Right lobe of liver (tissue), 6 donors: ENCODE measurements at places on chromosomes 16 and 17.

DNA sequence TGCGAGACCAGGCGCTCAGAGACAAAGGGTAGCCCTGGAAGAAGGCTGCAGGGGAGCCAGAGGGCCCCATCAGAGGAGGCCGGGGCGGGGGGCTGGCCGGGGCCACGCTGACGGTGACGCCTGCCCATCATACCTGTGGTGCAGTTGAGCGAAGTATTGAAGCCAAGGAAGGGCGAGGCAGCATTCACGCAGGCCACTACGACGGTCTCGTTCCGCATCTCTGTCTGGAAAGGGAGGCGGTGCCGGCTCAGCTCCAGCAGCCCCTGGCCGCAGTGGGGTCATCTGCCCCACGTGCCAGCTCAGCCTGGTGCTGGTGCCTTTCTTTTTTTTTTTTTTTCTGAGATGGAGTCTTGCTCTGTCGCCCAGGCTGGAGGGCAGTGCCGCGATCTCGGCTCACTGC, 4.9 kb upstream of the MRPL28 start:
- H3K36me3 ChIP-seq, result no peaks in the 10 kb centered on the region
- no peak overlapping the region for H3K4me3 ChIP-seq
- DNase-seq, result no peak

- no peaks in the 10 kb centered on the region for H3K4me1 ChIP-seq
- H3K27ac ChIP-seq, result no peak overlapping the region
- DNase-seq, result no peak
- no peaks in the 10 kb centered on the region for H3K36me3 ChIP-seq
- no peaks in the 10 kb centered on the region for H3K27me3 ChIP-seq
Measured at GRCh38 chr16:85437166-85438052, 175.7 kb upstream of the GSE1 start.

DNA sequence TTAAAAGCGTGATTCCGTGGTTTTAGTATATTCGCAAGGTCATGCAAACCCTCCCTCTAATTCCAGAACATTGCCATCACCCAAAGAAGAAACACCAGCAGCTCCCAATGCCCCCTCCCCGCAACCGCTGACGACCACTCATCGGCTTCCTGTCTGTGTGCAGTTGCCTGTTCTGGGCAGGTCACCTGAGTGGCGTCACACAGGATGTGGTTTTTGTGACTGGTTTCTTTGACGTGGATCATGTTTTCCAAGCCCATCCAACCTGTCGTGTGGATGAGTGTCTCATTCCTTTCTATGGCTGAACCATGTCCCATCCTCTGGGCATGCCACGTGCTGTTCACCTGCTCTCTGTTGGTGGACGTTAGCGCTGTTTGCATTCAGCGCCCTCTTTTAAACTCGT, 8.2 kb upstream of the ATP2C2 start:
- no peak overlapping the region for H3K27ac ChIP-seq
- DNase-seq, result no peak
- H3K4me3 ChIP-seq, result no peak overlapping the region
- no peaks in the 10 kb centered on the region for H3K4me1 ChIP-seq
- H3K27me3 ChIP-seq, result no peaks in the 10 kb centered on the region

- H3K27ac ChIP-seq, result peak overlapping the region; percentile 68
- H3K36me3 ChIP-seq, result no peaks in the 10 kb centered on the region
- no peaks in the 10 kb centered on the region for H3K4me1 ChIP-seq
- H3K27me3 ChIP-seq, result no peaks in the 10 kb centered on the region
Measured at GRCh38 chr16:89352091-89352681, 134.7 kb downstream of the ZNF778 start.

GRCh38 chr16:27706866-27707685, 157.1 kb downstream of the KATNIP start:
- no peaks in the 10 kb centered on the region for H3K36me3 ChIP-seq
- H3K27me3 ChIP-seq, result no peaks in the 10 kb centered on the region
- H3K27ac ChIP-seq, result no peak overlapping the region
- H3K4me3 ChIP-seq, result no peak overlapping the region
- peak; percentile 6 for DNase-seq

GRCh38 chr17:74697515-74697914, 15.2 kb downstream of the CD300LF start:
- H3K36me3 ChIP-seq, result no peaks in the 10 kb centered on the region
- no peak for DNase-seq
- no peak overlapping the region for H3K4me3 ChIP-seq
- H3K27ac ChIP-seq, result no peak overlapping the region
- no peaks in the 10 kb centered on the region for H3K4me1 ChIP-seq
- no peaks in the 10 kb centered on the region for H3K27me3 ChIP-seq

GRCh38 chr16:85798901-85799496, 345 bp downstream of the EMC8 start:
- H3K4me3 ChIP-seq, result peak overlapping the region; percentile 96
- peak overlapping the region; percentile 95 for H3K27ac ChIP-seq
- peaks cover 7% of the 10 kb centered on the region for H3K36me3 ChIP-seq
- no peaks in the 10 kb centered on the region for H3K27me3 ChIP-seq
- DNase-seq, result peak; percentile 66
- H3K4me1 ChIP-seq, result peaks cover 4% of the 10 kb centered on the region

DNA sequence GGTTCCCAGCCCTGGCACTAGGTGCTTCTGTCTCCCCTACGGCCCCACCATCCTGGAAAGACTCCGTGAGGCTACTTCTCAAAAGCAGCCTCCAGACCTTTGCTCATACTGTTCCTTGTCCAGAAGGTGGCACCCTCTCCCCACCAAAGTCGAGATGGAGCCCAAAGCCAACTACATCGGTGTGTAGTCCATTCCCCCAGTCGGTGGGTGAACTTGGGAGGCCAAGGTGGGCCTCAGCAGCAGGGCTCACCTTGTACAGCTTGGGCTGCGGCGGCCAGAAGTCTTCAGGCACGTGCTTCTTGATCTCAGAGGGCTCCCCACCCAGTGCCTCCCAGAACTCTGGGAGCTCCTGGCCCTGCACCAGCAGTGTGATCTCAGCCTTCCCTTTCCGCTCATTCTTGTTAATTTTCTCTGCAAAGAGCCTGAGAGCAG, 10.2 kb downstream of the FLII start:
- H3K4me1 ChIP-seq, result no peaks in the 10 kb centered on the region
- H3K27ac ChIP-seq, result no peak overlapping the region
- H3K36me3 ChIP-seq, result peaks cover 53% of the 10 kb centered on the region
- no peak overlapping the region for H3K4me3 ChIP-seq
- no peak for DNase-seq
- no peaks in the 10 kb centered on the region for H3K27me3 ChIP-seq

DNA sequence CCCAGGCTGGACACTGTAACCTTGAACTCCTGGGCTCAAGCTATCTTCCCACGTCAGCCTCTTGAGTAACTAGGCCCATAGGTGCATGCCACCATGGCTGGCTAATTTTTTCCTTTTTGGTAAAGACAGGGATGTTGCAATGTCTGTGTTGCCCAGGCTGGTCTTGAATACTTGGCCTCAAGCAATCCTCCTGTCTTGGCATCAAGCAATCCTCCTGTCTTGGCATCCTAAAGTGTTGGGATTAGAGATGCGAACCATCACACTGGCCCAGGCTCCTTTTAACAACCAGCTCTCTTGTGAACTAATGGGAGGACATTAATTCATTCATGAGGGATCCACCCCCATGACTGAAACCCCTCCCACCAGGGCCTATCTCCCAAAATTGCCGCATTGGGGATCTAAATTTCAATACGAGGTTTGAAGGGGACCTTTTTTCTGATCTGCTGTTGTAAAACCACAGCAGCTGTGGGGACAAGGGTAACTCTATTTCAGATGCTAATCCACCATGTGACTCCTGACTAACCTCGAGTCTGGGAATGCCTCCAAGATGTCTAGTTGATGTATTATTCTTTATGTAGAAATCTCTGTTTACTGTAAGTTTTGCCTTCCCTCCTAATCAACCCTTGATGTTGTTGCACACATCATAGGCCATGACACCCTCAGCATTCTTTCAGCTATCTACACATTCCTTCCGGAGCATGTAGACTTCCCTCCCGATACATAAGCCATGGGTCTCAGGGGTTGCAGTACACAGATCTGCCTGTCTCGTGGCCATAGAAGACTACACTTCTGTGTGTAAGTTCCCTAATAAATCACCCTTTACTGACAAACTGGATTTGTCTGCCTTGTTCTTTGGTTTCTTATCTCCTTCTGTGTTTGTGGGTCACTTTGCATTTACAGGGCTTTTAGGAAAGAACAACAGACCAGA, 37.6 kb downstream of the RNF112 start:
- peak overlapping the region; percentile 40 for H3K27ac ChIP-seq
- H3K4me3 ChIP-seq, result no peak overlapping the region
- no peaks in the 10 kb centered on the region for H3K27me3 ChIP-seq
- no peaks in the 10 kb centered on the region for H3K36me3 ChIP-seq

DNA sequence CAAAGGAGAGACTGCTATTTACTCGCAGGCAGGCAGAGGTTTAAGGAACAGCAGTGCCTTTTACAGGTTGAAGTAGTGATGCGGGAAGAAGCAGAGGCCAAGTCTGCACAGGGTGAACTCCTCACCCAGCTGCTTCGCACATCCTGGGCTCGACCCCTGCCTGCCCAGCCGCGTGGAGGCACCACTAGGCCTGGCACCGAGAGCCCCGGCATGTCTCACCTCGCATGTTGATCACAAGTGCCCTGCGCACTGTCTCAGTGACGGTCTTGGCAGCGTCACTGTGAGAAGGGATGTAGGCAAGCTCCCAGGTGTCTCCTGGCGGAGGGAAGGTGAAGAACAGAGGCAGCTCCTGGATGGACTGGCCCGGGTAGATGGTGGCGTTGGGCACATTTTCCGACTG, 14.7 kb downstream of the ABCA3 start:
- H3K27me3 ChIP-seq, result no peaks in the 10 kb centered on the region
- no peaks in the 10 kb centered on the region for H3K4me1 ChIP-seq
- no peak for DNase-seq
- H3K36me3 ChIP-seq, result no peaks in the 10 kb centered on the region
- H3K4me3 ChIP-seq, result no peak overlapping the region

DNA sequence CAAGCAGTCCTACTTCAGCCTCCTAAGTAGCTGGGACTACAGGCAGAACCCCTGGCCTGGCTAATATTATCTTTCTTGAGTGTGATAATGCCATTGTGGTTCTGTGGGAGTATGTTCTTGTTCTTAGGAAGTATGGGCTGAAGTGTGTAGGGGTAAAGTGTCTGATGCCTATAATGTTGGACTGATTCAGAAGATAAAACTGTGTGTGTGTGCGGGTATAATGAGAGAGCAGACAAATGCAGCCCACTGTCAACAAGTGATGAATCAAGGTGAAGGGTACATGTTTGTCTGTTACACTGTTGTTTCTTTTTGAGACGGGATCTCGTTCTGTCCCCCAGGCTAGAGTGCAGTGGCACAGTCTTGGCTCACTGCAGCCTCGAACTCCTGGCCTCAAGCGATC, 127.5 kb downstream of the CLEC16A start:
- no peak overlapping the region for H3K27ac ChIP-seq
- no peak overlapping the region for H3K4me3 ChIP-seq
- no peaks in the 10 kb centered on the region for H3K36me3 ChIP-seq
- H3K27me3 ChIP-seq, result no peaks in the 10 kb centered on the region

DNA sequence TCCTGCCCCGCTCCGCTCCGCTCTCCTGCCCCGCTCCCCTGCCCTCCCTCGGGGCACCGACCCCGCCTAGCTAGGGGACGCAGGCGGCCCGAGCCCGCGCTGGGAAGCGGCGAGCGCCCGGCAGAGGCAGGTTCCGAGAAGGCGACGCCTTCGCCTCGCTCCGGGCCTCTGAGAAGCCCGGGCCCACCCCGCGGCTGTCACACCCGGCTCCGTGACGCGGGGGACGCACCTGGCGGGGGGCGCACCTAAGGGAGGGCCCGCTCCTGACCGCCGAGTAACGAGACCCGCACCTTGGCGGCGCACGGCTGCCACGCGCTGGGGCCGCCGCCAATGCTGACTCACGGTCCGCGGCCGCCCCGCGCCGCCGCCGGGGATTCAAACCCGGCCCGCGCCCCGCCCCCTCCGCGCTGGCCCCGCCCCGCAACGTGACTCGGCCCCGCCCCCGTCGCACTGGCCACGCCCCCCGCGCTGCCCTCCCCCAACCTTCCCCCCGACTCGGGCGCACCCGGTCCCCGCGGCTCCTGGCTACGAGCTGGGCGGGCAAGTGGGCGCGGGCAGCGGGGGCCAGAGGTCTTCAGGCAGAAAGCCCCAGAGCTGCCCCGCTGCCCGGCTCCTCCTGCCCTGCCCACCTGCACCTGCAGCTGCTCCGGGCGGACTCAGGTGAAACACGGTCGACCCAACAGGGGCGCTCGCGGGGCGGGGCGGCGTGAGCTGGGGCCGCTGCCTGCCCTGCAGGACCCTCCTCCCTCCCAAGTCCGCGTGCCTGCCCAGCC, 27.8 kb downstream of the GNPTG start:
- no peaks in the 10 kb centered on the region for H3K27me3 ChIP-seq
- H3K27ac ChIP-seq, result peak overlapping the region; percentile 62
- DNase-seq, result peak; percentile 69

DNA sequence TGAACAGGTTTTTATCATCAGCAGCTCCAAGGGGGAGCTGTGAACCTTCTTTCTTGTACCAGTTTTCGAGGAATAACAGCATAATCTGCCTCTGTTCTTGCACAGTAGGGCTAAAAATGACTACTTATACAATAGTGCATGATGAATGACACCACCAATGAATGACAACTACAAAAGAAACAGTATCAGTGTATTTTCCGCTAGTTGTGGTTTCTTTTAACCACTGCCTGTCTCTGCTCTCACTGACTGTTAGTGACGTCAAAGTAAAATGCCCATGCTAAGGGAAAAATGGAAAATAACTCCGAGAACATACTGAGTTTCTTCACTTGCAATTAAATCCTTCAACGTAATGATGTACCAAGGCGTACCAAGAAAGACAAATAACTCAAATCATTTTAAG, 294.9 kb downstream of the MAP2K6 start:
- H3K27ac ChIP-seq, result no peak overlapping the region
- H3K36me3 ChIP-seq, result no peaks in the 10 kb centered on the region
- no peaks in the 10 kb centered on the region for H3K27me3 ChIP-seq
- no peaks in the 10 kb centered on the region for H3K4me1 ChIP-seq
- no peak overlapping the region for H3K4me3 ChIP-seq
- DNase-seq, result no peak

DNA sequence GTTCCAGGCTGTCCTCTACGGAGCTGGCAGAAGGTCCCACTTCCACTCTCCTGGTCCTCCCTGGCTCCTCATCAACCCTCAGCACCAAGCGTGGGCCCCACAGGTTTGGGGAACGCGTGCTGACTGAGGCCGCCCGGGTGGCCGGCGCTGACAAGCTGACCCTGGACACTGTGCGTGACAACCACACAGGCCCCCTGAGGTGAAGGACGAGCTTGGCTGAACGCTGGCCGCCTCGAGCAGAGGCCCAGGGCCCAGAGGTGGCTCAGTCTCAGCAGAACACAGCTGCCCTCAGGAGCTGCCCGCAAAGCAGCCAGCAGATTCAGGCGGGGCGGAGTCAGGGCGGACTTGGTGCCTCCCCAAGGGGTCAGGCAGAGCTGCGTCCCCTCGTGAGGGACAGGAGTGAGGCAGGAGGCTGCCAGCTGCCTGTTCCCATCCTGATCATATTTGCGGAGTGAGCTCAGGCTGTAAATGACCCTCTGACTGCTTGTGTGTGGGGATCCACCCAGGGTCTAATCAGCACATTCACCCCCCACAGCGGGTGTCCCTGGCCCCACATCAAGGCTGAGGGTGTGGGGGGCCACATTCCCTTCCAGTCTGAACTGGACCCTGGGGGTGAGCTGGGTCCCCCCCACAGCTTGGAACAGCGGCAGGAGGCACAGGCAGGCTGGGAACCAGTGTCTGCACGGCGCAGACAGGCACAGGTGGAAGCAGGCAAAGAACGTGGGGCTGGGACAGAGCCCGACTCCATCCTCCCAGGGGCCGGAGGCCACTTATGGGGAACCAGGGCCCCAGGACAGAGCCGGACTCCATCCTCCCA, 105.1 kb upstream of the METRNL start:
- H3K4me1 ChIP-seq, result no peaks in the 10 kb centered on the region
- no peak overlapping the region for H3K27ac ChIP-seq
- H3K36me3 ChIP-seq, result no peaks in the 10 kb centered on the region
- DNase-seq, result peak; percentile 44

- H3K4me3 ChIP-seq, result no peak overlapping the region
- no peak overlapping the region for H3K27ac ChIP-seq
- no peak for DNase-seq
- no peaks in the 10 kb centered on the region for H3K27me3 ChIP-seq
- H3K4me1 ChIP-seq, result no peaks in the 10 kb centered on the region
Measured at GRCh38 chr17:31627960-31628359, 231.1 kb downstream of the COPRS start.
